ENCODE measurements at places on chromosomes 2 and 18.

GRCh38 chr2:231765496-231765929 is 15.6 kb downstream of the PDE6D start:
- no peaks in the 10 kb centered on the region for H3K4me1 ChIP-seq
- no peak for DNase-seq
- no peaks in the 10 kb centered on the region for H3K27me3 ChIP-seq
- H3K27ac ChIP-seq, result no peak overlapping the region
- H3K36me3 ChIP-seq, result no peaks in the 10 kb centered on the region

DNA sequence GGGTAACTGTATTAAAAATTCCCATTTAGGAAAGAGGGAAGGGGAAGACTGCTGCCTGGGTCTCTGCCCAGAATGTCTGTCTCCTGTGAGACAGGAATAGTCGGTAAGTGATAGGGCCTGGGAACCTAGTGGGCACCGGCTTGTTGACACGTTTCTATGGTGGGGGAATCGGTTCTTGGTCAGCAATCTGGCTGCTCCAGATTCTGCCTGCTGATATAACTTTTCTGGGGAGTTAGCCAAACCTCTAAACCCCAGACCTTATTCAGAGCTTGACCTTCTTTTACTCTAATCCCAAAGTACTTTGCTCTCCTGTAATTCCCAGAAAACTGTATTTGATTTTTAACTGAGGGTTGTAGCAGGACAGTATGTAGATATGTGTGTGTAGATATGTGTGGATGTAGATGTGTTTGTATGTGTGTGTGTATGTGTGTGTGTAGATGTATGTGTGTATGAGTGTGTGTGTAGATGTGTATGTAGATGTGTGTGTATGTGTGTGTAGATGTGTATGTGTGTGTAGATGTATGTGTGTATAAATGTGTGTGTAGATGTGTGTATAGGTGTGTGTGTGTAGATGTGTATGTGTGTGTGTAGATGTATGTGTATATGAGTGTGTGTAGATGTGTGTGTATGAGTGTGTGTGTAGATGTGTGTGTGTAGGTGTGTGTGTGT is 61.8 kb upstream of the TXNDC2 start:
- peaks cover 12% of the 10 kb centered on the region for H3K4me1 ChIP-seq
- H3K4me3 ChIP-seq, result no peak overlapping the region
- no peaks in the 10 kb centered on the region for H3K36me3 ChIP-seq
- DNase-seq, result no peak
- H3K27ac ChIP-seq, result peak overlapping the region; percentile 76

DNA sequence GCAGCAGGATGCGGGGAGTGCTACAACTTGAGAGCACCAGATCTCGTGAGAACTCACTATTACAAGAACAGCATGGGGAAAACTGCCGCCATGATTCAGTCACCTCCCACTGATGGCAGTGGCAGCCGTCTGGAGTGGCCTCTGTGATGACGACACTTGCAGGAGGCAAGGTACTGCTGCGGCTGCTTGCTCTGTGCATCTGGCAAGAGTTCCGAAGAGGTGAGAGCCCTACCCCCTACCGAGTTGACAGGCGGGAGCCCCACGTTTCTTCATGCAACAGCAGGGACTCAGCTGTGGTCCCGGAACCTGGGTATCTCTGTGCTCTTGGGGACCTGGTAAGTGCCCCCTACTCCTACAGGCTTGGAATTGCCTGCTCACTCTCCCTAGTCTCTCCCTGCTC is 1672.7 kb upstream of the TMEFF2 start:
- DNase-seq, result no peak
- no peaks in the 10 kb centered on the region for H3K4me1 ChIP-seq
- no peaks in the 10 kb centered on the region for H3K36me3 ChIP-seq
- no peak overlapping the region for H3K4me3 ChIP-seq
- H3K27ac ChIP-seq, result no peak overlapping the region

DNA sequence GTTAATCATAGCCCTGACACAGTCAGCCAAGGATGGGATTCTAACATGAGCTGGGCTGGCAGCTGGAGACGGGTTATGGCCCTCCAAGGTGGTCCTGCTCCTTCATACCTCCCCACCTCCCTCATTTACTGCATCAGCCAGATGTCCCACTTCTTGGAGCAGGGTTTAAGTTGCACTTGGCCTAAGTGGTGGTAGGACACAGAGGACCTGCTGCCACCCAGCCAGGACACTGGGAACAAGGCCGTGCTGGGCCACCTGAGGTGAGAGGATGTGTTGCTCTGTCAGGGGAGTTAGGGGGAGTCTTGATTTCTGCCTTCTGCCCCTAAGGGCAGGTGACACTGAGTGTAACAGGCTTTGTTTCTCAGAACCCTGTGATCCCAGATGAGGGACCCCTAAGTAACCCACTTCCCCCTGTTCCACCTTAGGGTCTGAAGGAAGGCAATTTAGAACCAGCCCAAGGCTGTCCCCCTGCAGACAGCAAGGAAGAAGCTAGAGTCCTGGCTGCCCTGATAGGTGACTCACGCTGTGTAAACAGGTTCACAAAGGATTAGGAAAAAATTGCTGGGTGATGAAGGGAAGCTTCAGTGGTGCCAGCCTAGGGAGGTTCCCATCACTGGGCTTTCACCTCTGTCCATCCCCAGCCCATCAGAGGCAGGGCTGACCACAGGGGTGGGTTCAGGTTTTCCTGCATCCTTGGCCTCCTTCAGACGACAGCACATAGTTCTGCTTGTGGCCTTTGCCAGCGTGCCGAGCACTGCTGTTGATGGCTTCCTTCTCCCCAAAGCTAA is 114.3 kb upstream of the MCFD2 start:
- peaks cover 5% of the 10 kb centered on the region for H3K36me3 ChIP-seq
- no peak for DNase-seq
- H3K4me3 ChIP-seq, result no peak overlapping the region
- H3K27me3 ChIP-seq, result no peaks in the 10 kb centered on the region
- H3K27ac ChIP-seq, result no peak overlapping the region

- H3K36me3 ChIP-seq, result no peaks in the 10 kb centered on the region
- H3K27me3 ChIP-seq, result no peaks in the 10 kb centered on the region
- no peak overlapping the region for H3K4me3 ChIP-seq
Measured at GRCh38 chr2:15688924-15689568, 97.4 kb downstream of the DDX1 start.

- no peak overlapping the region for H3K4me3 ChIP-seq
- no peak for DNase-seq
- H3K4me1 ChIP-seq, result no peaks in the 10 kb centered on the region
- H3K27ac ChIP-seq, result no peak overlapping the region
- no peaks in the 10 kb centered on the region for H3K27me3 ChIP-seq
Measured at GRCh38 chr2:23330214-23330613, 54.8 kb upstream of the KLHL29 start.

DNA sequence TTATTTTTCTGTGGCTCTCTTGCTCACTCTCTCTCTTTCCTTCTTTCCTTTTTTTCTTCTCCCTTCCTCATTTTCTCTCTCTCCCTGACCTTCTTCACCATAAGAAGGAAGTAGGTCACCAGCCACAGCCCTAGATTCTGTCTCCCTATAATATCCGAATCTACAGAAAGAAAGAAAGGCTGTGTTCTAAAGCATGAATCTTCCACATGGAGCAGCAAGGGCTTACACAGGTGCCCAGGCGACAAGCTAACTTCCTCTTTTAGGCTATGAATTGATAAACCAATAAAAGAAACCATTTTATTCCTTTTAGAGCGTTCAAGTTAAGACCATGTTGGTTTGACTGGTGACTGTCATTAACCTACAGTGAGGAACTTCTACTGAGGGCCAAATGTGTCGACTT is 49.3 kb downstream of the CACNB4 start:
- no peak overlapping the region for H3K27ac ChIP-seq
- H3K36me3 ChIP-seq, result no peaks in the 10 kb centered on the region
- no peaks in the 10 kb centered on the region for H3K4me1 ChIP-seq
- DNase-seq, result no peak

GRCh38 chr2:18701981-18702380 is 112.6 kb upstream of the NT5C1B start:
- H3K4me1 ChIP-seq, result no peaks in the 10 kb centered on the region
- H3K4me3 ChIP-seq, result no peak overlapping the region
- H3K27me3 ChIP-seq, result no peaks in the 10 kb centered on the region
- H3K36me3 ChIP-seq, result no peaks in the 10 kb centered on the region
- DNase-seq, result no peak
- H3K27ac ChIP-seq, result no peak overlapping the region

DNA sequence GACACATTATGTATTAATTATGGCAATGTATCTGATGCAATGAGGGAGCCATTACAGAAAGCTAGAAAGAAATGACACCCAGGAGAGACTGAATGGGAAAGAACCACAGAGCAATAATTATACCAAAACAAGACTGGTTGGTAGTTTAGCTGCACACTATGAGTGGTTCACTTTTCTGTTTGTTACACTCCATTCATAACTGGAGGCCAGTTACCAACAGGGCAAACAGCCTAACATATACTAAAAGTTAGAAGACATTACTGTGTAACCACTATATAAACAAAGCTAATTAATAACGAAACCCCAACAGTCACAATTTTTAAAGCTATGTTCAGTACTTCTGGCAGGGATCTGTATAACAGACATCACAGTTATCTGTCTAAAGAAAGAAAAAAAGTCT is 49.4 kb downstream of the NBAS start:
- H3K27me3 ChIP-seq, result no peaks in the 10 kb centered on the region
- no peak overlapping the region for H3K27ac ChIP-seq
- H3K36me3 ChIP-seq, result no peaks in the 10 kb centered on the region
- no peaks in the 10 kb centered on the region for H3K4me1 ChIP-seq
- no peak for DNase-seq

DNA sequence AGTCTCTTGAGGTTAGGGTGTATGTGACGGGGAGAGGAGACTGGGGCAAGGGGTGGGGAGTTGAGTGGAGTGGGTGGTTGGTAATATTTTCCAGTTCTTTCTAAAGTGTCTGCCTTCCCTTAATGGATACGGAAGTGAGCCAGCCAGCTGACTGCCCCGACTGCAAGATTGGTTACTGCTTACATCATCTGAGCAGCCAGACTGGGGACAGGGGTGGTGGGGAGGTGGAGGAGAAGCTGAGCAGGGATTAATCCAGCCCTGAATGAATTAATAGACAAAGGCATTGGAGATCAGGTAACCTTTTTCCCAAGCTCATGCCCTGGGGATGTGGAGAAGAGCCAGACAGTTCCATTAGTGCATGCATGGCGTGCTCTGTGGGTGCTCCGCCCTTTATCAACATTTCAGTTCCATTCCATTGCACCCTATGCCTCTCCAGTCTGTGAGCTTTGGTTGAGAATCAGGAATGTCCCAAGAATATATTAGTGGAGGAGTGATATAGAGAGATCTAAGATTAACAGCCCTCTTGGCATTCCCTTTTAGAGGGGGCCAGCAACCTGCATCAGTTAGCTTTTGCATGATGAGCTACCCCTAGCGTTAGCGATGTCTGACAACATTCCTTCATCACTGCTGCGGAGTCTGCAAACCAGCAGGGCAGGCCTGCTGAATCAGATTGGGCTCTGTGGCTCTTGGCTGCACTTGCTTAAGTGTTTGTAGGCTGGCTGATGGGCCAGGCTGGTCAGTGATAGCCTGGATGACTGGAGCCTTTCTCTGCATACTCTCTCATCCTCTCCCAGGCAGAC is 67.4 kb downstream of the TNP1 start:
- H3K27ac ChIP-seq, result no peak overlapping the region
- H3K27me3 ChIP-seq, result no peaks in the 10 kb centered on the region
- H3K36me3 ChIP-seq, result no peaks in the 10 kb centered on the region
- H3K4me3 ChIP-seq, result no peak overlapping the region
- peak; percentile 30 for DNase-seq

GRCh38 chr2:158487419-158487818 is 30.7 kb downstream of the PKP4 start:
- peaks cover 4% of the 10 kb centered on the region for H3K4me1 ChIP-seq
- H3K27me3 ChIP-seq, result no peaks in the 10 kb centered on the region
- no peak overlapping the region for H3K27ac ChIP-seq
- no peak overlapping the region for H3K4me3 ChIP-seq

GRCh38 chr2:81235601-81236000 is 931.0 kb upstream of the LRRTM1 start:
- H3K27ac ChIP-seq, result no peak overlapping the region
- no peak overlapping the region for H3K4me3 ChIP-seq
- no peaks in the 10 kb centered on the region for H3K4me1 ChIP-seq
- no peak for DNase-seq

- H3K27me3 ChIP-seq, result no peaks in the 10 kb centered on the region
- H3K27ac ChIP-seq, result no peak overlapping the region
- H3K36me3 ChIP-seq, result no peaks in the 10 kb centered on the region
- H3K4me1 ChIP-seq, result peaks cover 9% of the 10 kb centered on the region
- peak; percentile 35 for DNase-seq
Measured at GRCh38 chr2:224127871-224128501, 88.9 kb upstream of the SERPINE2 start.

DNA sequence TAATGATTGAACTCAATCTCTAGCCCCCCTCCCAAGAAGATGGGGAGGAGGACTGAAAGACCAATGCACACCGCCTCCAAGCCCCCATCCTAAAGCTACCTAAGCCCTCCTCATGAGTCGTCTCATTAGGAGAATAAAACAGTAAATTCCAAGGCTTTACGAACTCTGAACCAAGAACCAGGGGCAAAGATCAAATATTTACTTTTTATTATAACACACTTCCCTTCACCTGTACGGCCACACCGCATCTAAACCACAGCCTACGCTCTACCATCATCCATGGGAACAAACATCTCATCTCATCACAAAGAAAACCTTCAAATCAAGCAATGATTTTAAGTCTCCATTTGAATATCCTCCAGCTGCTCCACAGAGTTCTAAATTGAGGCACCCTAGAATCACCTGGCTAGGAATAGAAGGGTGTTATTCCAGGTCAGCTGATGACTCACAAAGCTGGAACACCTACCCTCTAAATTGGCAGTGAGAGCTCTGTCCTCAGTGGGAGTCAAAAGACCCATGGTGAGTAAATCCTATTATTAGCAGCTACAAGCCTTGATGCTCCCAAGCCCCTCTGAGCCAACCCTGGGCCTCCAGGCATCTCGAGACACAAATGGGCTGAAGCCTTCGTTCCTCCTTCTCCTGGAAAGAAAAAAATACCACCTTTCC is 45.6 kb upstream of the BZW1 start:
- no peak overlapping the region for H3K4me3 ChIP-seq
- no peaks in the 10 kb centered on the region for H3K36me3 ChIP-seq
- no peak overlapping the region for H3K27ac ChIP-seq
- no peak for DNase-seq
- H3K27me3 ChIP-seq, result no peaks in the 10 kb centered on the region

DNA sequence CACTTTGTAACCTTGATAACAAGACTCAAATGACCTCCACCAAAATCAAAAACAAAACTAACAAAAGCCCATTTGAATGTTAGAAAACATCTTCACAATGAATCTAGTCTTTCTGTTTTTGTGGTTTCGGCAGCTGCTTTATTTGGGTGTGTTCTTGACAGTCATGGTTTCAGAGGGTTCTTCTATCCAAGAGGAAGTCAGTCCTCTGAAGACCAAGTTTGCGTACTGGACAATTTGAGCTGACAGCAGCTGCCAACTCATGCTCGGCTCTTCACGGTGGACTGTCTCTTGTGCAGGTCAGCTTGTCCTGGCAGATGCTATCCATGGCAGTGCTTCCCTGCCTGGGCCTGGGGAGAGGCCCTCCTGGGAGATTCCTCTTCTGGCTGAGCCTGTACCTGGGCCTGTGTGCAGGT is 91.0 kb downstream of the TMEM17 start:
- peaks cover 22% of the 10 kb centered on the region for H3K4me1 ChIP-seq
- no peak overlapping the region for H3K27ac ChIP-seq
- no peaks in the 10 kb centered on the region for H3K36me3 ChIP-seq
- no peak overlapping the region for H3K4me3 ChIP-seq
- H3K27me3 ChIP-seq, result no peaks in the 10 kb centered on the region

GRCh38 chr2:168035458-168035857 is 211.9 kb downstream of the STK39 start:
- no peaks in the 10 kb centered on the region for H3K27me3 ChIP-seq
- H3K4me3 ChIP-seq, result no peak overlapping the region
- H3K36me3 ChIP-seq, result no peaks in the 10 kb centered on the region
- no peak overlapping the region for H3K27ac ChIP-seq
- no peak for DNase-seq

GRCh38 chr2:158889135-158889853 is 79.1 kb upstream of the TANC1 start:
- no peaks in the 10 kb centered on the region for H3K27me3 ChIP-seq
- H3K4me3 ChIP-seq, result no peak overlapping the region
- peaks cover 18% of the 10 kb centered on the region for H3K4me1 ChIP-seq
- no peaks in the 10 kb centered on the region for H3K36me3 ChIP-seq
- no peak for DNase-seq
